ENCODE measurements at places on chromosomes 4 and X.

GRCh38 chr4:171588764-171589163 lies 224.4 kb upstream of the GALNTL6 start:
- DNase-seq, result no peak

DNA sequence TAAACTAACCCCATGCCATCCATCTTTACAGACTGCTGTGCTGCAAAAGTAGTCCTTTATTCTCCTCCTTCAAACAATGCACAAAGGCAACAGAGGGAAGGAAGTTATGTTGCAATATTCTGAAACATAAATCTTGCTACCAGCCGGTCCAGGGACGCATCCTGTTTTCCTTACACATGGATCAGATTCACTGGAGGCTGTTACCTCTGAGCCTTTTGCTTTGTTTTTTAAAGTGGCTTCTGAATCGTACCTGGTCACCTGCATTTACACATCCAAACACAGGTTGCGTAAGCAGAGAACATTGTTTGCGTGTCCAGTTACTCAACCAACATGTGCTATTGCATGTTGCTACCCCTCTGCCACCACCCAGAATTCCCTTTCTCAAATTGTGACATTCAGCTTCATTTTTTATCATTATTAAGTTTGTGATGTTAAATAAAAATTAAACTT lies 8.8 kb downstream of the PPARGC1A start:
- no peak for DNase-seq

DNA sequence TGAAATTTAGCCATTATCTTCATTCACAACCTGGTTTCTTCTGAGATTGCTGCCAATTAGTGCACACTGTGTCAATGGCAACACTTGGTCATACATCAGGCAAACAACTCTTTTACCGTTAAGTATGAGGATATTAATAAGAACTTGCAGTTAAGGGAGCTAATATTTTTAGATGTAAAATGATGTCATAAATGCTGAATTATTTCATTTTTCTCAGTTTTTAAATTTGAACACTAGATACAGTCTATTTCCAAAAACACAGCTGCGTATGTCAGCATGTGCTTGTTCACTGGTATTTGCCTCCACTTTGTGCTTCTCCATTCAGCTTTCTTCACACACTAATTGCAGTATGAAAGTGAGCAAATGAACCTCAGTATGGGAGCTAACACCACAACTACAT lies 1.6 kb downstream of the KLHL13 start:
- DNase-seq, result no peak

DNA sequence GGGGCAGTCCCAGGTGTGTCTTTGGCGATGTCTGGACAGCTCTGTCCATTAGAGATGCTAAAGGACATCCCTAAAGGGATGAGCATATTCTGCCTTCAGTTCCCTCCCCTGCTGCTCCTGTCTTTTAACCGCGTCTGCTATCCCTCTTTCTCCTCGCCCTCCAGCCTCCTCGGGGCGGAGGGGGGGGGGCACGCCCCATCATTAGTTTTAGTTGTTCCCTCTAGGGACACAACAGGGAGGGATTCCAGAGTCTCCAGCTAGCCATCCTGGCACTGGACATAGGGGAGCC lies 1.1 kb downstream of the MSL3 start:
- no peak for DNase-seq

- no peak for DNase-seq
Observed at GRCh38 chrX:20438871-20439526, 172.3 kb upstream of the RPS6KA3 start.

DNA sequence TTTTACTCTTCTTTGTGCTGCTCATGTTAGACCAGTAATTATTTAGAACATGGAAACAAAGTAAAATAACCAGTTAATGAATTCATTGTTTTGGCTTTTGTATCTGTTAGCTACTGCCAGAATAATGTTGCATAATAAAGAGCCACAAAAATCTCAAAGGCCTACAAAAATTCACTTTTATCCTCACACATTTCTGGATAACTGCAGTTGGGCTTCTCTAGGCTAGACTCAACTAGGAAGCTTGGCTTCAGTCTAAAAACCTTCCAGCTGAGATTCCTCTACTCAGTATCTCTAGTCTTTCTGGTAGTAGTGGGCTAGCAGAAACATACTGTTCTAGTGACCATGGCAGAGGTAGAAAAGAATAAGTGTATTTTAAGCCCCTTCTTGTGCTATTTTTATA lies 73.0 kb downstream of the FAT4 start:
- no peak for DNase-seq

Data from stimulated activated CD4-positive, alpha-beta T cell treated with anti-CD3 and anti-CD28 coated beads, Interleukin-4, amount 100 ng/mL, for 4 hours (primary cell).